Activated CD4-positive, alpha-beta T cell treated with anti-CD3 and anti-CD28 coated beads, Interleukin-2, amount 10 ng/mL, durations not matched to agents 7 days and 5 days (primary cell): ENCODE measurements at places on chromosomes 7 and 10. TPM values are rescaled to one million over a fixed set of nuclear protein-coding genes. Genes with fewer than 3 reads are reported as not detected.
A peak's percentile ranks its signal among the peaks of the same experiment; 100 is the strongest.

DNA sequence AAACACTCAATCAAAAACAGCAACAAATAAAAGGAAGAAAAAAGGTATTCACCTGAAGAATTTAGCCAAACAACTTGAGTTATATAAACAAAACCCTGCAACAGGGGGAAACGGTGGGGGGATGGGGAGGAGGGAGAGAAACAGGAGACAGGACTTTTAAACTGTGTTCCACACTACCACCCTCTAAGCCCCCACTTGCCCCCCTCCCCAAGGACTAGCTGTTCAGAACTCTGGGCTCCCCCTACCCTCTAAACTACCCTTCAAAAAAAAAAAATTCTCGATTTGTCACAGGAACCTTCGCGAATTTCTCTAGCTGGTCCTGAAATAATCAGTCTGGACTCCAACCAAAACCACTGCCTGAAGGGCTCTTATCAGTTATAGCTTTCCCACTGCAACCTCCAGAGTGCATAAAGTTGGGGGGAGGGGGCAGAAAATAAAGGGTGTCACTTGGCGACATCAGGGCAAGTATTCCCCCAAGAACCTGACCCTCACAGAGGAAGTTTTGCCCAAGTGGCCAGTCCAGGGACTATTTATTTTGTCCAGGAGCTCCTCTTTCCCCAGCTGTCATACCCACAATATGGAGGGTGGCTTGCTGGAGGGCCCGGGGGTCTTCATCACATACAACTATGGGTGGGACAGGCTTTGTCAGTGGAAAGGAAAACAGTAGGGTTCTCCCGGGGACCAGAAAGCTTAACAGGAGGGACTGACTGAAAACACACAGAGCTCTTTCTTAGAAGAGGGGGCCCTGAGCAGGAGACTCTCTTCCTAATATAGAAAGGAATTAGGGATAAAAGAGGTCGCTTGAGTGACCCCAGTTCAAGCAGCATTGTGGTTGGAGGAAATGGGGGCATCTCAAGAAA lies 1.3 kb downstream of the UBE2H start:
- H3K27ac ChIP-seq: no peak overlapping the region
- DNase-seq: peak; percentile 8
- H3K36me3 ChIP-seq: peaks cover 5% of the 10 kb centered on the region
- peaks cover 19% of the 10 kb centered on the region for H3K4me1 ChIP-seq

GRCh38 chr10:340646-341045 lies 205.4 kb downstream of the ZMYND11 start:
- DNase-seq: no peak
- H3K36me3 ChIP-seq: peaks cover 3% of the 10 kb centered on the region
- peaks cover 2% of the 10 kb centered on the region for H3K4me1 ChIP-seq
- no peaks in the 10 kb centered on the region for H3K27me3 ChIP-seq
- no peak overlapping the region for H3K4me3 ChIP-seq

DNA sequence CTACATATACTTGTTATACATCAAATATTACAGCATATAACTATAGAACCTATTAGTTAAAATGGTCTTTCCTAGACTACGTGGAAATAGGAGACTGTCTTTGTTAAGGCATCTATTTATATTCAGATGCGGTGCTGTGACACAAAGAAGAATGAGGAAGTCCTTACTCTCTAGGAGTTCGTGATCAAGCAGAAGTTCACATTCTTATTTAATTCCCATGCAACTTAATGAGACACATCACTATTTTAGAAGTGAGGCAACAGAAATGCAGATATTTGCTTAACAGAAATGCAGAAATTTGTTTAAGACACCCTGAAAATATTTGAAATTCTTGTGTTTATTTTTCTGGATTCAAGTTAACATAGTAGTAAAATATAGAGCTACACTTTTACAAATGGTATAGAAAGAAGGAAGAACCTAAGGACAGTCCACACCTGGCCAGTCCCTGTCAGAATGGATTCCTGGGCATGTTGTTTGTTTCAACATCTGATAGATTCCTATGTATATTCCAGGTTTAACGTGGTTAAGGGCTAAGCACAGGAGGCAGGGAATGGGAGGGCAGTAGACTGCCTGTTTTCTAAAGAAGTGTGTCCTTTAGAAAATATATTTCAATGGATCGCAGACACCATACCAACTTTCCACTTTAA lies 70.6 kb upstream of the NXPH1 start:
- no peaks in the 10 kb centered on the region for H3K4me1 ChIP-seq
- no peak for DNase-seq
- H3K36me3 ChIP-seq: no peaks in the 10 kb centered on the region

DNA sequence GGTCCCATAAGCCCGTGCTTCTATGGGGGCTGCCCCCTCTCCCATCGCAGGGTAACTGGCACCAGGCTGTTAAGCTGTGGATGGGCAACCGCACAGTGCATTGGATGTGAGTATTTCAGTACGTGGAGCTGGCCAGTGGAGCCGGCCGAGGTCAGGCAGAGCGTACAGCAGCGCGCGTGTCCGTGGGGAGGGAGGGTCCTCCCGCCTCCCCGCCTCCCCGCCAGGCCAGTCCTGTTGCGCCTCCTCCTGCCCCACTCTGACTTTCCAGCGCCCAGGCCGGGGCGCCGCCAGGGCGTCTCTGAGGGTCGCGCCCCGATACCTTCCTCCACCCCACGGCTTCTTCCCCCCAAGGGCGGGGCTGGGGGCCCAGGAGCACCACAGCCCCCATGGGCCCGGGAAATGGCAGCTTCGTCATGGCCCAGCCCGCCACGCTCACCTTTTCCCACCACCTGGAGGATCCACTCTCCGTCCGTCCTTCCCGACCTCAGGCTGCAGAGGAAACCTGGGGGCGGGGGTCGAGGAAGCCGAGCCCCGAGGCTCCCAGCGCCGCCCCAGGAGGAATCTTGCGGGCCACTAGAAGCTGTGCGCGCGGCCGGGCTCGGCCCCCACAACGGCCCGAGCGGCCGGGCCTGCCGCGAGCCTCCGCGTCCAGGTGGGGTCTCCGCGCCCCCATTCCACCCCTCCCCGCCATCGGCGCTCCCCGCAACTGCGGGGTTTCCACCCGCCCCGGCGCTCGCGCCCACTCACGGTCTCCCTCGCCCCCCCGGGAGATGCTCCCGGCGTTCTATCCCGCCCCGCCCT lies 831 bp upstream of the PFKP start:
- no peak for DNase-seq
- H3K27me3 ChIP-seq: peaks cover 12% of the 10 kb centered on the region
- no peak overlapping the region for H3K27ac ChIP-seq
- H3K4me1 ChIP-seq: peaks cover 21% of the 10 kb centered on the region
- peak overlapping the region; percentile 70 for H3K4me3 ChIP-seq

Gene CYP26C1
- 0.07 TPM for total RNA-seq

Gene RSBN1L
- total RNA-seq: 30.2 TPM
